ENCODE measurements at places on chromosomes 3 and 15.

DNA sequence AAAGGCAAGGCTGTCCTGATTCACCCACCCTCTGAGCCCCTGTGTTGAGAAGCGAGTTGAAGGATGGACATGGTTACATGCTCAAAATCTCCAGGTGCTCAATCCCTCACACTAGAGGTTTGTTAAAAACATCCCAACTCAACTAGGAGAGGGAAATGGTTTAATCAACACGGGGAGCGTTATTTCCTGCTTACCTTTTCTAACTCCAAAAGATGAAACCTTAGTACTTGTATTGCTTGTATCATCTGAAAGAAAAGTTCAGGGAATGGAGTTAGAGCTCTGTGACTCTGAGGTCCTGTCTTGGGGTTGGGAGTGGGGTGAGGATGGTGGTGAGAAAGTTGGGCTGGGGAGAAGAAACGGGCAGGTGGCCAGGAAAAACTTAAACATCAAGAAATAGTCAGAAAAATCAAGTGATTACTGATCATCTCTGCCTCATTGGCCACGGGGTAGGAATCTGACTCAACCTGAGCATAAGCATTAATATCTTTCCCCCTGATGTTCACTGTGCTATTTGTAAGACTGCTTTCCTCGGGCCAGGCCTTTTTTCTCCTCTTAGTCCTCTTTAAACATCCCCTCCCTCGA lies 5.9 kb downstream of the MEIS2 start:
- DNase-seq = no peak

- no peak for DNase-seq
Measured at GRCh38 chr15:71437919-71438318, 322.6 kb downstream of the THSD4 start.

DNA sequence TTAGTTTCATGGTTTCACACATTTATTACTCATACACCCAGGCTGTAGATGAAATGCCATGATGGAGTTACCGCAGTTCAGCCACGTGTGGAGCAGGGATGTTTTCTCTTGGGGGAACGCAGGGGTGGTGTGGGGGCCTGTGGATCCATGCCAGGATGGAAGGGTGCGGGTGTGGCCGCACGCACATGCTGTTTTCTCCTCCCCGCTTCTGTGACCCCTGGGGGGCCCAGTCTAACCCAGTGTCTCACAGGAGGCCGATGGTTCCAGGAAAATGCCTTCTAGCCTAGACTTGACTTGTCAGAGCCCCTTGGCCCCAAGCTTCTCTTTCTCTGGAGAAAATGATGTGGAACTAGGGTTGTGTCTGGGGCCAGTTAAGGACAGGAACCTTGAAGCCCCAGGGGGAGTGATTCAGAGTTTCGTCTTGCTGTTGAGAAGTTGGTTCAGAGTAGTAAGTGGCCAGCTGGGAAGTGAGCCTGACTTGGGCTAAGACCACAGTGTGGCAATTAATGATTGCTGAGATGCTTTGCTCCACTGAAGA lies 240.4 kb upstream of the BHLHE40 start:
- no peak for DNase-seq

DNA sequence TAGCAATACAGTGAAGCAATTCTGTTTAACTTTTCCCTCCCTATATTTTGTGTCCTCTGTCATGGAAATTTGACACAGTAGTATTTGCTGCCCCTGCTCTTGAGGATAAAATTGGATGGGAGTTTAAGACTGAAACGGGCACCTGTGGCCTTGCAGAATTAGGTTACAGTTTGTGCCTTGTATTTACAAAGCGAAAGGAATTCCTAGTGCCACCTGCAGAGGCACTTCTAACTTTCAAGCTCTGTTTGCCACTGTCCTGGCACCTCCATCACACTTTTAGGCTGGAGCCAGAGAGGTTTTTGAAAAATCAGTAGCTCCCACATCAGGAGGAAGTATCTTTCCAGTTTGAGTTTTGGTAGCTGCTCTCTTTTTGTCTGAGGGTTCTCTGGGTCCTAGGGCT lies 39.5 kb downstream of the CD86 start:
- DNase-seq = no peak

DNA sequence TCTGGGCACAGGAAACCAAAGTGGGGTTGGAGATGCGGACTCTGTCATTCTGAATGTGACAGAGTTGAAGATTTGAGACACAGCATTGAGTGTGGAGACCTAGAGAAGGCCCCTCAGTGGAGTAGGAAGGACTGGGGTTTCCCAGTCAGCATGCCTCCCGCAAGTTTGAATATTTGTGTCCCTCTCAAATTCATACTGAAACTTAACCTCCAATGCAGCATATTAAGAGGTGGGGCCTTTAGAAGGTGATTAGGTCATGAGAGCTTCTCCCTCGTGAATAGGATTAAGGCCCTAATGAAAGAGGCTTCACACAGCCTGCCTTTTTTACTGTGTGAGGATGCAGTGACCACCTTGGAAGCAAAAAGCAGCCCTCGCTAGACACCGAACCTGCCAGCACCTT lies 8.0 kb downstream of the HDDC3 start:
- no peak for DNase-seq

DNA sequence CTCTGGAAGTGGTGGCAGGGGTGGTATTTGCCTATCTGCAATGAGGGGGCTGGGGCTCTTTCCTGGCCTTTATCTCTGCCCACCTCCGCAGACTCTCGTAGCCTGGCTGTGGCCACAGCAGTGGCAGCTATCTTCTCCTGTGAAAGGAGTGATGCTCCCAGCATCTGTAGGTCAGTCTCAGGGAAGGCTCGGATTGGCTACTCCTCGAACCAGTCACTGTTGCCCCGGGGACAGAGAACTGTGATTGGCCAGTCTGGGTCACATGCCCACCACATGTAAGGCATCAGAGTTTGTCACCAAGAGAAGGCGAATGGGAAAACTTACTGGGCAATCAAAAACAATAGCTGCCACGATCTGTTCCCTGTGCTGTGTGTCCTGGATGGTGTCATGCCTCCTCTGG lies 30.1 kb upstream of the FGD5 start:
- DNase-seq = no peak

- DNase-seq = no peak
Measured at GRCh38 chr3:165742351-165742750, 94.9 kb downstream of the BCHE start.

GRCh38 chr3:105647047-105647446 lies 221.8 kb downstream of the CBLB start:
- DNase-seq = no peak

DNA sequence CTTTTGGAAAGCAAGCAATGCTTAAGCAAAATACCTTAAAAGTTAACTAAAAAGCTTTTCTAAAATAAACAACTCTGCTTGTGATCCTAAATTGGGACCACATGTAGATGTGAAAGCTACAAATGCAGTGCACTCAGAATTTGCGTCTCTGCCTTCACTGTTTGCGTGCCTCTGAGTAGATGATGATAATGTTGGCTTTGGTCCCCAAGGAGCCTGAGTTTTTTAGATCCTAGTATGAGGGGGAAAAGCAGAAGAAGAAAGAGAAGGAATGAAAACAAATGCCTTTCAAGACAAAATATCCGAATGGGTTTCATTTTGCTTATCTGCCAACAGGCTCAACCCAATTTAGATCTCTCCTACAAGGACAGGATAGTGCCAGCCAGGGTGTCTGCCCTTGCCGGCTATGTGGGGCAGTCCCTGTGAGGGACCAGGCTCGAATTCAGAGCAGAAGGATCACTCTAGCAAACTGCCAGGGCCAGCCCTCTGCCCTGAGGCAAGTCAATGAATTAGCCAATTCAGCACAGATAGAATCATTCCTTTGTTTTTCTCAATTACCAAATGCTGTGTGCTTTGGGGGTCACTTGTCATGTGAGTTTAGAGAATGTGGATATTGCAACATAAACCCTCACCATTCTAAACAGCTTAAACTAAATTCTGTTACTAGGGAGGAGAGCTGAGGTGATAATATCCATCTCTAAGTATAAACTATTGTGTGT lies 28.5 kb downstream of the SCG5 start:
- DNase-seq = no peak

GRCh38 chr3:101816215-101817149 lies 32.8 kb upstream of the NFKBIZ start:
- no peak for DNase-seq

DNA sequence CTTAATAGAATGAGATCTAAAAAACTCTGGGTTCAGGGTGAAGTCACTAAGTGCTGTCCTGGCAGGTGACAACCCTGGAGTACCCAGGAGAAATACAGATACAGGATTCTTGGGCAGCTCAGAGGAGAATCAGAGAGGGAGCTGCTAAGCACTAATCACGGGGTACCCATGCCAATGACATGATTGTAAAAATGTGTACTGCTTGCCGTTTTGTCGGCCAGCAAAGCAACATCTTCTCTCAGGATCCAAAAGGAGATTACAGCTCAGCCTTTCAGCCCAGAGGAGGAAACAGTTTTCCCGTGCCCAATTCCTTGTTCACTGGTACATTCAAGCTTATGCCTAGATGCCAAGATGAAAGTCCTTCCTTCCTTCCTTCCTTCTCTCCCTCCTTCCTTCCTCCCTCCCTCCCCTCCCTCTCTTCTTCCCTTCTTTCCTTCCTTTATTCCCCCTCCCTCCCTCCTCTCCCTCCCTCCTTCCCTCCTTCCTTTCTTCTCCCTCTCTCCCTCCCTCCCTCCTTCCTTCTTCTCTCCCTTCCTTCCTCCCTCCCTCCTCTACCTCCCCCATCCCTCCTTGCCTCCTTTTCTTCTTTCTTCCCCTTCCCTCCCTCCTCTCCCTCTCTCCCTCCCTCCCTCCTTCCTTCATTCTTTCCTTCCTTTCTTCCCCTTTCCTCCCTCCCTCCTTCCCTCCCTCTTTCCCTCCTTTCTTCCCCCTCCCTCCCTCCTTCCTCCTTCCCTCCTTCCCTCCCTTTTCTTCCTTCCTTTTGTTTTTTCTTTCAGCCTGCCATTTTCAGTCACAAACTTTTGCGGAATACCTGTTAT lies 4.1 kb upstream of the MINAR1 start:
- no peak for DNase-seq

GRCh38 chr15:61769557-61769956 lies 290.7 kb downstream of the VPS13C start:
- no peak for DNase-seq

DNA sequence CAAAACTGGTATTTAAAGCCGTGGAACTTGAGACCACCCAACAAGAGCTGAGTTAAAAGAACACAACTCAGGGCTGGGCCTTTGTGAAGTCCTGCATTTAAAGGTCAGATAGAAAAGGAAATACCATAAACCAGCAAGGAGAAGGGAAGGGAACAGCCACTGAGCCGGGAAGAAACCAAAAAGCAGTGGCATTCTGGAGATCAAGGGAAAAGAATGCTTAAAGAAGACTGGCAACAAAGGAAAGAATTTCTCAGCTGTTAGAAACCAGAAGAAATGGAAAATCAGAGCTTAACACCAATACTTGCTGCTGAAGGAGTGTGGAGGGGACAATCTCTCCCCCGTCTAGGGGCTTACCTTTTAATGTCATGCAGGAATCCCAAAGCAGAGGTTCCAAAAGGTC lies 247.4 kb upstream of the CHRNA7 start:
- no peak for DNase-seq

DNA sequence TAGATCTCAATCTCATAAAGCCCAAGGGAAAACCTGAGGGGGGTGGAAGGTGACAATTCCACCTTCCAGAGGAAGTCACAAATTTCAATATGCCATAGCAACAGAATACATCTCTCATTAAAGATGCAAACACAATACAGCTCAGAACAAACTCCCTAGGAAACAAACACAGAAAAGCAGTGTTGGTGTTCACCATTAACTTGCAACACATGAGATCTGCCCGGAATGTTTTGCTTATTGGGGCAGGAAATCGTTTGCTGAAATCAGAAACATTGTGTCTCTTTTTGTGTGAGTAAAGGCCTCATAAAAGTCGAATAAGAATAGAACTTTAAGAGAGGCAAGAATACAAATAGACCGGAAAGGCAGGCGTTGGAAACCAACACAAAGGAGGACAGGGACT lies 5.8 kb upstream of the RYR3 start:
- no peak for DNase-seq

GRCh38 chr15:98160236-98160635 lies 199.7 kb downstream of the ARRDC4 start:
- DNase-seq = no peak

GRCh38 chr15:33083232-33084081 lies 111.1 kb downstream of the FMN1 start:
- DNase-seq = no peak

DNA sequence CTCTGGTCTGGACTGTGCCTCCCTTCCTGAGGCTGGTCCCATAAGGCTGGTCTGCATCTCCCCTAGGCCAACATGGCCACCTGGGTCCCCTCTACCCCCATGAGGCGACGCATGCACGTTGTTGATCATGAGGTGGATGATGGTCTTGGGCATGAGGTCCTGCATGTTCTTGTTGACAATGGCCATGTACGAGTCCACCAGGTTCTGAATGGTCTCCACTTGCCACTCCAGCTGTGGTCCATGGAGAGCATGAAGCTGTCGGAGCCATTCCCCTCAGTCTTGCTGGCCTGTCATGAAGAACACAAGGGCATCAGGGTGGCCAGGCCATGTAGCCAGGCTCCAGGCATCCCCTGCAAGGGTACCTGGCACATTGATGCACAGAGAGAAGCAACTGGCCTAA lies 27.1 kb upstream of the CSPG4 start:
- no peak for DNase-seq

GRCh38 chr15:63329567-63330350 lies 51.9 kb downstream of the CA12 start:
- no peak for DNase-seq

DNA sequence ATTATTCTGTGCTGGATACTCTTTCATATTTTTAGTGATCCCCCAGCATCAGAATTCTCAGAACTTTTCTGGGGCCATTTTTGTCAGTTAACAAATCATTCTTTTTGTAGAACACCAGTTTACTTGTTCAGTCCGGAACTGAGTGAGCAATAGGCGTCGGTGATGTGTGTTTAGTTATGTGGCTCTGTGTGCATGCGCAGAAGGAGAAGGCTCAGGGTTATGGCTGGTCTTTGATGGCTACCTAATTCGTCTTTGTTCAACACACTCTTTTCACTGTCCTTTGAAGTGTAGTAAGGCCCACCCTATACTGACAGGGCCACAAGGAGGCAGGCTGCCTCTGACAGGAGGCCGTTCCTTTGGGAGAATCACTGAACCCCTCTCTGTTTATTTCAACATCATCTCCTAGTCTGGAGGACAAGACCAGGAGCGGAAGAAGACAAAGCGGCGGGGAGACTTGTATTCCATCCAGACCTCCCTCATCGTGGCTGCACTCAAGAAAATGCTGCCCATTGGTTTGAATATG lies 158.2 kb upstream of the CHRM5 start:
- DNase-seq = no peak

- DNase-seq = no peak
Measured at GRCh38 chr15:35768949-35769348, 223.0 kb upstream of the DPH6 start.

GRCh38 chr15:48393645-48394506 lies 62.6 kb downstream of the DUT start:
- DNase-seq = no peak

- DNase-seq = no peak
Measured at GRCh38 chr15:32881528-32881927, 163.7 kb downstream of the GREM1 start.

- DNase-seq = peak; percentile 79
Measured at GRCh38 chr3:152471814-152472671, 203.3 kb downstream of the MBNL1 start.

- DNase-seq = no peak
Measured at GRCh38 chr15:29756358-29757267, 65.7 kb downstream of the TJP1 start.

- DNase-seq = no peak
Measured at GRCh38 chr3:71536376-71536965, 47.1 kb downstream of the FOXP1 start.

Data from stimulated activated CD4-positive, alpha-beta T cell treated with anti-CD3 and anti-CD28 coated beads, Interleukin-4, amount 100 ng/mL, for 24 hours (primary cell).